ENCODE measurements at places on chromosomes 16 and 17.
A peak's percentile ranks its signal among the peaks of the same experiment; 100 is the strongest.

GRCh38 chr17:29588017-29588561 is 1.4 kb downstream of the GIT1 start:
- DNase-seq, result no peak

DNA sequence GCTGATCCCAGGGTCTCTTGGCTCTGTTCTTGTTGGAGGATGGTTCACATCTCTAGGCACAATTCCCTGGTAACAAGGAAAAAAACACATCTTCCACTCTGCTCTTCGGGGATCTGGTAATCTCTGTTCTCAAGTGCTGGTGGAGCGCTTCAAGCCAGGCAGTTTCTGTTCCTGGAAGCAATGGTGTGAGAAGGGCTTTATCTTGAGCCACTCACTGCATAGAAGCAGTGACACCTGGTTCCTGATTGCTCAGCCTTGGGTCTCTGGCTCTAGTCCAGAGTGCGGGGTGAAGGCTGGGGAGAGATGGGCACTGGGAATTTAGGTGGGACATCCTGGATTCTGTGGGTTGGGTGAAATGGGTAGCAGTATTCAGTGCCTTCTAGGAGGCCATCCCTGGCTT is 14.1 kb downstream of the AKAP1 start:
- DNase-seq, result no peak

DNA sequence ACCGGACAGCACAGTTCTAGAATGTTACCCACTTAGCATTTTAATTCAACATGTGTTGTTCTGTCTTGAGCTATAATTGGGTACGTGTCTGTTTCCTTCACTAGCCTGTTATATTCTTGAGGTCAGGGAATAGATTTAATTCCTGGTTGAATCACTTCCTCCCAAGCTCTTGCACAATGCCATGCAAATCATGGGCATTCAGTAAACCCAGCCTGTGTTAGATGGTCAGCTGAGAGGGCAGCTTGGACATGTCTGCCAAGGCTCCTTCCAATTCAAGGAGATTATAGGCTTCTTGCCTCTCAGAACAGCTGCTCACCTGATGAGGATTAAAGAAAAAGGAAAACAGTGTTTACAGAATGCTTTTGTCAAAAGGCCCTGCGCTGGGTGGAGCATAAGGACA is 12.6 kb downstream of the C1QTNF1 start:
- peak; percentile 95 for DNase-seq

DNA sequence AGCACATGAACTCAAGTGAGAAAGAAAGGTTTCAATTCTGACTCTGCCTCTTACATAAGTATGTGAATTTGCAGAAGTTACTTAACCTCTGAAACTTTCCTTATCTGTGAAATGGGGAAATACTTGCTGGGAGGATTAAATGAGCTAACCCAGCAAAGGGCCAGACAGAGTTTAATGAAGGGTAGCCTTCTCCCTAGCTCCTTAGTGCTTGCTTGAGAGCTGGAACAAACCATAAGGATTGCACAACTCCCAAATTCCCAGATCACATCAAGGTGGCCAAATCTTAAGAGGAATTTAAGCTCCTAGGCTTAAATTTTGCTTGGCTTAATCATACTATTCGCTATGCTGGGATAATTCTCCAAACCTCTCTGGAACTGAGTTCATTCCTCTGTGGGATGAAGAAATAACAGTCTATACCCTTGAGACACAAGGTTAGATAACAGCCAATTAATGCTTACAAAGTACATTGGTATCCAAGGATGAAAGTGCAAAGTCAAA is 11.8 kb upstream of the WSB1 start:
- DNase-seq, result peak; percentile 9

DNA sequence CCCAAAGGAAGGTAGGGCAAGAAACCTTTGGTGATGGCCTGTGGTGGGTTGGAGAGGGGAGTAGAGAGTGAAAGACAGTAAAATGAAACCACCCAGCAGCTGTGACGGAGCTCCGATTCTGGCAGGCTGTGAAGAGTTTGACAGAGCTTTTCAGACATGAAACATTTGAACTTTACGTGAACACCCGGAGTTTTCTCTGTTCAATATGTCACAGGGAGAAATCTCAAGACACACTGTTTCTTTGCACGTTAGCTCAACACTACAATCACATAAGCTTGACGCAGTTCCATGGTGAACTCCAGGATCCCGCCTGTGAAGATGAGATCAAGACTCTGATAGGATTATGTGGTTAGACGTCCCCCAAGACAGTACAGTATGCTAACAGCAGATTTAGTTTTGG is 79.6 kb upstream of the CDH11 start:
- DNase-seq, result no peak

GRCh38 chr17:80362428-80363119 is 52.4 kb upstream of the ENDOV start:
- DNase-seq, result peak; percentile 5

DNA sequence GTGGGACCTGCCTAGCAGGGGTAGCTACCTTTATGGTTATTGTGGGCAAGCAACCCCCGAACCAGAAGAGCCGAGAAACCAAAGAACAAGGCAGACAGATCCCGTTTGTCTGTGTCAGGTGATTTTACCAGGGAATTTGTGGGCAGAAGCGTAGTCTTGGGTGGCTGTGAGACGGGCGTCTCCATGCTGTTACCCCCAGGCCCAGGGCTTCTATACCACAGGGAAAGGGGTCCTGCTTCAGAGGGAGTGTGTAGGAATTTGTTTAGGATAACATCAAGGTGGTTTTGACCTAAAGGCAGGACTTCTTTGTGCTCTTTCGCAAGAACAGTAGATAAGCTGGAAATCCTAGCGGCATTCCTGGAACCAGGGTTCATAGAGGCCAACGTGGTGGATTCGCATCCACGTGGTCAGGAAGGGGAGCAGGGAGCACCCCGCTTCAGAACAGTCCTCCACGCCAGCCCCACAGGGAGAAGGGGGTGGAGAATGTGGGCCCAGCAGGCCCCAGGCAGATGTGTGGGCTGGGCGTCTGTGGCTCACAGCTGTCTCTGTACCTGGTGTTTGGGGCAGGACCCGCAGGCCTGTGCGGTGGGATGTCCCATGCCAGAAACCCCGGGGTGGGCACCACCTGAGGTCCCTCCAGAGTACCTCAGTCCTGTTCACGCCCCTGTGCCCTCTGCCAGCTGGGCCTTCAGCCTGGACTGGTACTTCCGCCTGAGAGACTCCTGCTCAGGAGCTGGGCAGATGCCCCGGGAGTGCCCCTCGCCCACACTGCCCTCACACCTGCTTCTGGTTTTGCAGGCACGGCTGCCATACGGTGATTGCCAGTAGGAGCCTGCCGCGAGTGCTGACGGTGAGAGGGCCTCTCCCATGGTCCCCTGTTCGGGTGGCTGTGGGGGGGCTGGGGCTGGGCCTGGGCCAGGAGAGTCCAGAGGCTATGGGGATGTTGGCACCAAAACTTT is 4.1 kb downstream of the DECR2 start:
- DNase-seq, result no peak

GRCh38 chr16:20380782-20381181 is 23.8 kb downstream of the PDILT start:
- no peak for DNase-seq

GRCh38 chr16:71564335-71564967 is 12.4 kb downstream of the TAT start:
- no peak for DNase-seq

DNA sequence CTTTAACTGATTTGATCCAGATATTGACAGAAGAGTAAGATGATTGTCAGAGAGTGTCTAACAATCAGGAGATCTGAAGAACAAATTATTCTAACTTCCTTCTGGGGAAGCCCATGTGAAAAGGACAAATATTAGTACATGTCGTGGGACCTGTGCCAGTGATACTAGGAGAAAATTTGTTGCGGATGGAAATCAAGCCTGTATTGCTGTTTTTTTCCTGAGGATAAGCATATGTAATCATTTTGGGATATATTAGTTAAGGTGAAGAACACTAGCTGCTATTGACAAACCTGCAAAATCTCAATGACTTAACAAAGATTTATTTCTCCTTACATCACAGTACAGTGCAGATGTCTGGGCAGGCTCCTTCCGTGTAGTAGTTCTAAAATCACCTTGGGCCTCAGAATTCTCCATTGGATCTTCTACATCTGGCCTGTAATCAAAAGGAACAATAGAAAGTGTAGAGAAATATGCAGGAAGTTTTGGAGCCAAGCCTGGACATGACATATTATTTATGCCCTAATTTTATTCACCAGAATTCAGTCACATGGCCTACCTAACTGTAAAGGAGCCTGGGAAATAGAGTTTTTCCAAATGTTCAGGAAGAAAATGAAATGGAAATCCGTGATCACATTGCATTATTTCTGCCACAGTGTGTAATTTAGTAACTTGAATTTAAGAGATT is 58.3 kb downstream of the CYB561 start:
- DNase-seq, result no peak

- DNase-seq, result no peak
Measured at GRCh38 chr16:35306915-35307314, 1847.5 kb downstream of the TP53TG3F start.

DNA sequence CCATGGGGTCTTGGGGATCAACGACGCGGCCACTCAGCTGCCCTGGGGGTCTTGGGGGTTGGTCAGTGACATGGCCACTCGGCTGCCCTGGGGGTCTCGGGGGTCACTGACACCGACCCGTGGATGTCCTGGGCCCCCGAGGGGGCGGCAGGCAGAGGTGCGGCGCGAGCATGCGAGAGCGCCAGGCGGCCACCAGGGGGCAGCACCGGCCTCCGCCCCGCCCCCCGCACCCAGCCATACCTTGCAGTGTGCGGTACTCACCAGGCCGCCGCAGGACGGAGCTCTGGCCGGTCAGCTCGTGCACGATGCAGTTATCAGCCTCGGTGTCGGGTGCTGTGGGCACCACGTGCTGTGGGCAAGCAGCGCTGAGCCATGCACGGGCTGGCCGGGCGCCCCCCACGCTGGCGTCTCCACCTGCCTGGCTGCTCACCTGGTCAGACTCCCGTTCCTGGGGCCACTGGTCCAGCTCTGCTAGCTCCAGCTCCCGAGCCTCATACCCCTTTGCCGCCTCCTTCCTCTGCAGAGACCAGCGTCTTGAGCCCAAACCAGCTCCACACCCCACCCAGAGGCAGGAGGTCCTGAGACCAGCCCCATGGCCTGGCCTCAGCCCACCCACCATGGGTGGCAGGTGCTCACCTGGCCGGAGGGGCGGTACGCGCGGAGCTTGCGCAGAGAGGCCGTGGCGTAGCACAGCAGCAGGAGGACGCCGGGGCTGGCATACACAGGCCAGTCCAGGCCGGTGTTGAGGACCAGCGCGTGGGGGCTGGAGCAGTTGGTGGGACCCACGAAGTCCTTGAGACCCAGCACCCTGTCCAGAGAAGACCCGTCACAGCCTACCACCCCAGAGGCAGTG is 31.2 kb downstream of the CTU2 start:
- DNase-seq, result peak; percentile 53

DNA sequence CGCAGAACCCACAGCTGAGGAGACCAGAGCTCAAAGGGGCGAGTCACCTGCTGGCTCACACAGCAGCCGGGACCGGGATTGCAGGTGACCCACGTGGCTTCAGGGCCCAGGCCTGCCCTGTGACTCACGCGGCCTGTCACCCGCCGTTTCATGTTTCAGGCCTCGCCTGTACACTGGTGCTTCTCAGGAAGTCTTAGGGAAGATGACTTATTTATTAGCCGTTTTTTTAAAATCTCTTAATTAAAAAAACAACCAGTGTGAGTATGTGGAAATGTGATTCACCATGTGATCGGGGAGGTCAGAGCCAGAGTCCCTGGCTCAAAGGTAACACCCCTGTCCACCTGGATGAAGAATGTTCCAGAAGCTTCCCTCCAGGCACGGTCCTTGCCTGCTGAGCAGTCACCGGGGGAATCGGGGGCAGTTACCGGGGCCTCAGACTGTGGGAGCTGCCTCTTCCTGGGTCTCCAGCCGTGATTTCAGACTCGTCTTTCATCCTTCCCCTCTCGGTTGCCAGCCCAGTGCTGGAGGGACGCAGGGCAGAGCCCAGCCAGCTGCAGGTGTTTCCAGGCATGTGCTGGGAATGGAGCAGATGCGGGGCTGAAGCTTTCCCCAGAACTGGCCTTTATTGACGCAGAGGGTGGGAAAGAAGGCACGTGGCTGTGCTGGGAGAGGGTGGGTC is 49.3 kb downstream of the CMIP start:
- peak; percentile 78 for DNase-seq

DNA sequence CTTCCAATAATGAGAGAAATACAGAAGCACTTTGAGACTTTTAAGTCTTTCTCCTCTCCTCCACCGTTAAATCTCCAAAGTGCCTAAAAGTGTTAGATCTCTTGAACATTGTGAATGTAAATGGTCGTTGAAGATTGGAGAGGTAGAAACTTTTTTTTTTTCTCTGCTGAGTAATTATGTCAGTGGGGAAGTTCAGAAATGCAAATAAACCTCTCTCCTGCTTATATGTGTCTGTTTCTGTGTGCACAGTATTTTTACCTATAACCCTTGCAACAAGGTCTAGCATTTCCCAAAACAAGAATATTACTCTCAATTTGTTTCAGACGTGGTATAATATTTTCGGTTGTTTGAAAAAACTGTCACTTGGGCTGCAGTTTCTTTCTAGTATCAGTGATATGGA is 833.6 kb upstream of the CDH8 start:
- DNase-seq, result no peak

DNA sequence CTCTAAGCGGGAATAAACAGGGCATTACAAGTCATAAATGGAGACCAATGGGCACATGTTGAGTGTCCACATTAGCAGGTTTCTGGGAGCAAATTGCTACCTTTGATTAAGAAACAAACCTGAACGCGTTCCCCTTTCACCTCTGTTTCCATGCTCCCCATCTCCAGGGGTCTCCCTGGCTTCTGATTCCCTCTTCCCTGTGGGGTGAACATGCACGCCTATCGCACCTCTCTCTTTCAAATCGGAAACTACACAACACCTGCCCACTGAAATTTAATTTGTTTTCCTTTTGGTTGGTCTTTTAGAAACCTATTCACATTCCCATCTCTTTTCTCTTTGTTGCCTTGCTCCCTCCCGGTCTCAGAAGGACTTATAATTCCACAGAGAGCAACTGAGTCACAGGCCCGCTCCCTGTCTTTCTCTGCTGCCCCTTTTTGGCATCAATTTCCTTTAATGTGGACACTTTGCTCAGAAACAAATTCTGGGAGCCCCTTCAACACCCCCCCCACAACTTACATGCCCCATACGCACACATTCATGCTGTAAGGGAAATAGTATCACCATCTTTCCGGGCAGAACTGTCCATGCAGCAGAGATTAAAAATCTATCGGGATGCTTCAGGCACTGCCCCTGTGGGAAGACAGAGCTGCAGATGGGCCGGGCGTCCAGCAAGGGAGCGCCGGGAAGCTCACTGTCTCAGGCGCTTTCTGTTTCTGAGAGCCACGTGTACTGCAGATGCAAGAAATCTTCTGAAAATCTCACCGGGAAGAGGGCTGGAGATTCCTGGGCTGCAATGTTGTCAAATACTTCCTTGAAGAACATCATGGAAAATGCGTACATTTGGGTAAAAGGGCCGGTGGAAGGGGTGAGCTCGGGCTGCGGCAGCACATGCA is 7.2 kb upstream of the FOXF1 start:
- peak; percentile 61 for DNase-seq

GRCh38 chr16:57567691-57568090 is 25.2 kb downstream of the ADGRG5 start:
- no peak for DNase-seq

- peak; percentile 57 for DNase-seq
Measured at GRCh38 chr16:19210280-19210924, 42.4 kb downstream of the SYT17 start.

GRCh38 chr17:41932816-41933389 is 2.5 kb downstream of the ODAD4 start:
- DNase-seq, result no peak

- DNase-seq, result no peak
Measured at GRCh38 chr17:55959756-55960155, 193.5 kb upstream of the ANKFN1 start.
